ENCODE measurements at places on chromosomes 4 and X. TPM values are rescaled to one million over a fixed set of nuclear protein-coding genes. Genes with fewer than 3 reads are reported as not detected.

GRCh38 chr4:86976801-86977485 lies 42.1 kb downstream of the AFF1 start:
- H3K4me3 ChIP-seq, result no peak overlapping the region
- no peaks in the 10 kb centered on the region for H3K36me3 ChIP-seq
- DNase-seq, result no peak

- H3K4me3 ChIP-seq, result no peak overlapping the region
- no peaks in the 10 kb centered on the region for H3K4me1 ChIP-seq
- no peak for DNase-seq
- no peaks in the 10 kb centered on the region for H3K27me3 ChIP-seq
- H3K27ac ChIP-seq, result no peak overlapping the region
Measured at GRCh38 chr4:76545226-76545884, 110.3 kb downstream of the SHROOM3 start.

DNA sequence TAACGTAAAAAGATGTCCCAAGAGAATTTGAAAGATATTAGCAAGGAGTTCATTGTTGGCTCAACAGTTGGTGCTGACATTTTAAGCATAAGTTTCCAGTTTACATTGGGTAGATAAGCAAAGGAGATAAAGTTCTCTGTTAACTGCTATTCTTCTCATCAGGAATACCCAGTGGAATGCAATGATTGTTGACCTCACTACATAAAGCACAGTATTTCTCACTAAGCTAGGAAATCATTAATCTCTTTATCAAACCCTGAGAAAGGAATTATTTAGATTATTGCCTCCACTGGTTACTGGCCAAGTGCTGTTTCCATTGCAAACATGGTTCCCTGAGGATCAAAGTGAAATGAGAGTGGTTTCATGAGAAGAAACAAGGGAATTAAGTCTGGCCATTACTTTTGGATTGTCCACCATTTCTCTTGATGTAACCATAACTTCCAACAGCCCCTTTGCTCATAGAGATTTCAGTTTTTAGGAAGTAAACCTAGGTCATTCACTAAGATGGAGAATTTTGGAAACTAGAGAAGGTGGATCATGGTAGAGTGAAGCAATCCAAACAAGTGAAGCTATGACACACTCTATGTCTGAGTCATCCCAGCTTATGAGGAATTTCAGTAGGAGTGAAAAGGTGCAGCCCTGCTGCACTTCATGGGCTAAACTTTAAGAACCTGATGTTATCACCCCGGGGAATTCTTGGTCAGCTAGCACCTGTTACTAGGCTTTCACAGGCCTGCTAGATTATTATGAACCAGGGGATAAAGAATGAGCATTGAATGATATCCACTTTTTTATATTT lies 163.4 kb downstream of the AREG start:
- H3K27me3 ChIP-seq, result no peaks in the 10 kb centered on the region
- DNase-seq, result no peak
- H3K27ac ChIP-seq, result no peak overlapping the region

DNA sequence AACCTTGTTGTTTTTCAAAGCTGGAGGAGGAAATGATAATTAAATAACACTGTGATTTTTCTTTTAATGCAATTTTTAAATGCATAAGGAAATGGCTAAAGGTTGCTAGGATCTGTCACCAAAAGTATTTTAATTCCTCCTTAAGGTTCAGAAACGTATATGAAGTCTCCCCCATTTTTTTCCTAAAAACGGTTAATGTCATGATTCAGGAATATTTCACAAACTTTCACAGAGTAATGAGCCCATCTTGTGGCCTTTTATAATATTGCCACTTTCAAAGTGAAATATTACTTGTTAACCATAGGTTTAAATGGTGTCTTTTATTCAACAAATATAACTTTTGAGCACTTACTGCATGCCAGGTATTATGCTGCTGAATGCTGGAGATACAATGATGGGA lies 99.5 kb upstream of the USP38 start:
- DNase-seq, result no peak
- no peaks in the 10 kb centered on the region for H3K4me1 ChIP-seq
- H3K27ac ChIP-seq, result no peak overlapping the region
- no peaks in the 10 kb centered on the region for H3K36me3 ChIP-seq
- no peak overlapping the region for H3K4me3 ChIP-seq

GRCh38 chr4:185761352-185762235 lies 50.4 kb downstream of the SORBS2 start:
- DNase-seq, result no peak
- no peaks in the 10 kb centered on the region for H3K4me1 ChIP-seq
- no peak overlapping the region for H3K4me3 ChIP-seq
- no peak overlapping the region for H3K27ac ChIP-seq

- H3K27ac ChIP-seq, result no peak overlapping the region
- H3K27me3 ChIP-seq, result no peaks in the 10 kb centered on the region
- DNase-seq, result no peak
- no peak overlapping the region for H3K4me3 ChIP-seq
Measured at GRCh38 chr4:109079731-109080130, 222.7 kb downstream of the COL25A1 start.

GRCh38 chrX:98398542-98398941 lies 1514.8 kb downstream of the RPA4 start:
- no peaks in the 10 kb centered on the region for H3K4me1 ChIP-seq
- no peak overlapping the region for H3K27ac ChIP-seq
- H3K4me3 ChIP-seq, result no peak overlapping the region
- no peaks in the 10 kb centered on the region for H3K27me3 ChIP-seq
- no peak for DNase-seq
- H3K36me3 ChIP-seq, result no peaks in the 10 kb centered on the region

DNA sequence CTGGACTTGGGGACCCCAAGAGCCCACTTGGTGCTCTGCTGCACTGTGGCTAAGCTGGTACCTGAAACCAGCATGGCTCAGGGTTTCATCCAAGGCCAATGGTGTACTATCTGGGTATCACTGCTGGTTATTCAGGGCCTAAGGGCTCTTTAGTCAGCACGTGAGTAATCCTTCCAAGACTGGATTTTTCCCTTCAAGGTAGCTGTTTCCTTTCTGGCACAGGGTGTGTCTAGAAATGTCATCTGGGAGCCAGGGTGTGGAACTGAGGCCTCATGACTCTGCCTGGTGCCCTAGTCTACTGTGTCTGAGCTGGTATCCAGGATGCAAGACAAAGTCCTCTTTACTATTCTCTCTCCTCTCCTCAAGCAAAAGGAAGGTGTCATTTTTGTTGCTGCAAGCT lies 99.0 kb upstream of the QRFPR start:
- no peaks in the 10 kb centered on the region for H3K4me1 ChIP-seq
- H3K4me3 ChIP-seq, result no peak overlapping the region
- H3K27ac ChIP-seq, result no peak overlapping the region
- no peak for DNase-seq
- no peaks in the 10 kb centered on the region for H3K27me3 ChIP-seq
- no peaks in the 10 kb centered on the region for H3K36me3 ChIP-seq

- no peak for DNase-seq
- no peaks in the 10 kb centered on the region for H3K36me3 ChIP-seq
- H3K27me3 ChIP-seq, result no peaks in the 10 kb centered on the region
- H3K27ac ChIP-seq, result no peak overlapping the region
Measured at GRCh38 chrX:72470117-72470516, 102.5 kb downstream of the HDAC8 start.

DNA sequence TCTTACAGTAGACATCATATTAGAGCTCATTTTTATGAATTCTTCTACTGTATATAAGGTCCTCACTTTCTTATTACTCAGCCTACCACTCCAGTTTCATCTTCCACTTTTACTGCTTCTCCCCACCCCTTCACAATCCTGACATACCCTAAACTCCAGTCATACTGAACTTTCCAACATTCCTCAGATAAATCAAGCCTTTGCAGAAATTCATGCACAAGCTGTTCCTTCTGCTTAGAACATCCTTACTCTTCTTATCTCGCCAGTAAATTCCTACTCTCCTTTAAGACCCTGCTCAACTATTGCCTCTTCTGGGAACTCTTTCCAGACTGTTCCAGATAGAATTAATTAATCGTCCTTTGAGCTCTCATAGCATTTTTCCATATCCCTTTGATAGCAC lies 24.8 kb downstream of the RTL9 start:
- no peaks in the 10 kb centered on the region for H3K36me3 ChIP-seq
- no peak overlapping the region for H3K27ac ChIP-seq
- H3K4me1 ChIP-seq, result no peaks in the 10 kb centered on the region
- peaks cover 6% of the 10 kb centered on the region for H3K27me3 ChIP-seq
- H3K4me3 ChIP-seq, result no peak overlapping the region

DNA sequence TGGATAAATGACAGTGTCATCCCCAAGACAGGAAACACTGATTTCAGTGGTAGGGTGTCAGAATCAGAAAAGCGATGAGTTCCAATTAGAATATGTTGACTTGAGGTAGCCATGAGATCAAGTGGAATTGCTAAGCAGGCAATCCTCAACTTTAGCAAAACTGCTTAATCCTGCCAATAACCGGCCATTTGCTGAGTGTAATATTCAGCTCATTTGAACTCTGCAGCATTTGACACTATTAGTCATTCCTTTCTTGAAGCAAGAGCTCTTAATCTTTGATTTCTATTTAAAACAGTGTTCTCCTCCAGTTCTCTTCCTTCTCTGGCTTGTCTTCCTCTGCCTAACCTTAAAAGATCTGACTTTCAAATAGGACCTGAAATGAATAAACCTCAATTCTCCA lies 68.7 kb upstream of the DCLK2 start:
- no peak overlapping the region for H3K27ac ChIP-seq
- H3K36me3 ChIP-seq, result no peaks in the 10 kb centered on the region
- DNase-seq, result no peak
- no peaks in the 10 kb centered on the region for H3K4me1 ChIP-seq
- no peaks in the 10 kb centered on the region for H3K27me3 ChIP-seq
- no peak overlapping the region for H3K4me3 ChIP-seq

DNA sequence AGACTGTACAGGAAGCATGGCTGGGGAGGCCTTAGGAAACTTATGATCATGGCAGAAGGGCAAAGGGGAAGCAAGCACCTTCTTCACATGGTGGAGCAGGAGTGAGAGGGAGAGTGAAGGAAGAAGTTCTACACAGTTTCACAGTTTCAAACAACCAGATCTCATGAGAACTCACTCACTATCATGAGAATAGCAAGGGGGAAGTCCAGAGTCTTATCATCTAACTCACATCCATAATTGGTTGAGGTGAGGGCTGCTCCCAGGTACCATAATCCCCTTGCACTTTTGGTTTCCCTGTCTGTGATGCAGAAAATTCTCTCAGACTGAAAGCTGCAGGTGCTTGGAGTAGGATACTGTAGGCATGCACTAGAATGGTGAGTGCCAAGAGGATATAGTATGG lies 233.8 kb upstream of the CPEB2 start:
- H3K4me1 ChIP-seq, result no peaks in the 10 kb centered on the region
- no peaks in the 10 kb centered on the region for H3K36me3 ChIP-seq
- no peak overlapping the region for H3K27ac ChIP-seq
- H3K4me3 ChIP-seq, result no peak overlapping the region
- no peak for DNase-seq
- no peaks in the 10 kb centered on the region for H3K27me3 ChIP-seq

- H3K36me3 ChIP-seq, result no peaks in the 10 kb centered on the region
- H3K4me1 ChIP-seq, result no peaks in the 10 kb centered on the region
- no peaks in the 10 kb centered on the region for H3K27me3 ChIP-seq
- no peak for DNase-seq
- H3K27ac ChIP-seq, result no peak overlapping the region
Measured at GRCh38 chr4:121654738-121655137, 42.0 kb downstream of the ANXA5 start.

DNA sequence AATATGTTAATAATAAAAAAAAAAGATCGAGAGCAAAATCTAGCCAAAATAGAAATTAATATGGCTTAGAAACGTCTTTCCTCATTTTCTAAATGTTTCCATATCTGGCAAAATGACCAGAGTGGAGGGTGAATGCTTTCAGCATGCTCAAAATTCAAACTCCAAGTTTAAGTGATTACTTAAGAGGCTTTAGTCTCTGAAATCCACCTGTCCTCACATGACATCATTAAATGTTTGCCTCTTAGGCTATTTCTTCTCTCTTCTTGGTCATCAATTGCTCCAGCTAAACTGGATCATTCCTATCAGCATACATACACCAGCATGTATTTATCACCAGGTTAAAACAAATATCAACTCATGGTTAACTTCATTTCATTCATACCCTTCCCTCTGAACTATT lies 54.5 kb upstream of the ATXN3L start:
- no peaks in the 10 kb centered on the region for H3K36me3 ChIP-seq
- H3K4me1 ChIP-seq, result no peaks in the 10 kb centered on the region
- DNase-seq, result no peak
- no peak overlapping the region for H3K27ac ChIP-seq

DNA sequence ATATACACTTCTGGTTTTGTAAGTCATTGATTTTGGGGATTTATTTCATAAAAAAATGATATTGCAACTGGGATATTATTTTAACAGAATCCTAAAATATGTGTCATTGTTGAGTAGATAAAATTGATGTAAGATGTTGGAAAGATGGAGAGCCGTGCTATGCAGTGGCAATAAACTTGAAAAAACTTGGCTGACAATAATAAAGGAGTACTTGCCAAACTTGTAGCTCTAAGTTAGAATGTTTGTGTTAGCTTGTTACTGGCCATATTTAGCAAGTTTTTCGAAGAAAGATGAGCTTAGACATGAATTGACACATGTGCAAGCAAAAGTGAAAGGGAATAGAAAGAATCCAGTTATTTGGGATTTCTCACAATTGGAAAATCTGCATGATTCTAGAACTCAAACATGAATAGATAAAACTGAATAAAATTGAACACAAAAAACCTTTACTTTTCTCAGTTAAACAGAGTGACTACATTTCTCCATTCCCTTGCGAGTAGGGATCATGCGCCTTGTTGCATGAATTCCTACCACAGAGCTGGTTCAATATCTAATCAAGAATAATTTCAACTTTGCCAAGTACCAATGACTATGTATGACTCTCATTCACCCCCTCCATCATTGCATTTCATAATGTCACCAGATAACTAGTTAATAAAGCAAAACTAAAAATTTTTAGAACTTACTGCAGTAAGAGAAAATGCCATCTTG lies 327.8 kb downstream of the CAMK2D start:
- no peak for DNase-seq
- no peaks in the 10 kb centered on the region for H3K36me3 ChIP-seq
- H3K27me3 ChIP-seq, result no peaks in the 10 kb centered on the region

- H3K4me1 ChIP-seq, result no peaks in the 10 kb centered on the region
- no peak for DNase-seq
- H3K27me3 ChIP-seq, result no peaks in the 10 kb centered on the region
Measured at GRCh38 chr4:95285797-95286196, 263.0 kb downstream of the UNC5C start.

GRCh38 chrX:136126872-136127406 lies 20.4 kb upstream of the FHL1 start:
- DNase-seq, result no peak
- no peaks in the 10 kb centered on the region for H3K27me3 ChIP-seq
- no peaks in the 10 kb centered on the region for H3K36me3 ChIP-seq
- H3K4me3 ChIP-seq, result no peak overlapping the region
- no peak overlapping the region for H3K27ac ChIP-seq
- H3K4me1 ChIP-seq, result no peaks in the 10 kb centered on the region

GRCh38 chr4:17414392-17414791 lies 97.5 kb downstream of the QDPR start:
- no peaks in the 10 kb centered on the region for H3K4me1 ChIP-seq
- H3K36me3 ChIP-seq, result no peaks in the 10 kb centered on the region
- DNase-seq, result no peak
- no peak overlapping the region for H3K27ac ChIP-seq

- no peaks in the 10 kb centered on the region for H3K4me1 ChIP-seq
- H3K36me3 ChIP-seq, result no peaks in the 10 kb centered on the region
- no peak overlapping the region for H3K4me3 ChIP-seq
- no peak overlapping the region for H3K27ac ChIP-seq
Measured at GRCh38 chr4:108272046-108272445, 103.3 kb upstream of the LEF1 start.

Gene CT45A3
- not detected for total RNA-seq

Gene CORIN
- not detected for total RNA-seq

Gene GLRA2
- total RNA-seq, result not detected

Gene CAPN6
- total RNA-seq, result 0.60 TPM

Gene S100G
- not detected for total RNA-seq
